ENCODE measurements at places on chromosomes 12 and 14. TPM values are rescaled to one million over a fixed set of nuclear protein-coding genes. Genes with fewer than 3 reads are reported as not detected.
A peak's percentile ranks its signal among the peaks of the same experiment; 100 is the strongest.

DNA sequence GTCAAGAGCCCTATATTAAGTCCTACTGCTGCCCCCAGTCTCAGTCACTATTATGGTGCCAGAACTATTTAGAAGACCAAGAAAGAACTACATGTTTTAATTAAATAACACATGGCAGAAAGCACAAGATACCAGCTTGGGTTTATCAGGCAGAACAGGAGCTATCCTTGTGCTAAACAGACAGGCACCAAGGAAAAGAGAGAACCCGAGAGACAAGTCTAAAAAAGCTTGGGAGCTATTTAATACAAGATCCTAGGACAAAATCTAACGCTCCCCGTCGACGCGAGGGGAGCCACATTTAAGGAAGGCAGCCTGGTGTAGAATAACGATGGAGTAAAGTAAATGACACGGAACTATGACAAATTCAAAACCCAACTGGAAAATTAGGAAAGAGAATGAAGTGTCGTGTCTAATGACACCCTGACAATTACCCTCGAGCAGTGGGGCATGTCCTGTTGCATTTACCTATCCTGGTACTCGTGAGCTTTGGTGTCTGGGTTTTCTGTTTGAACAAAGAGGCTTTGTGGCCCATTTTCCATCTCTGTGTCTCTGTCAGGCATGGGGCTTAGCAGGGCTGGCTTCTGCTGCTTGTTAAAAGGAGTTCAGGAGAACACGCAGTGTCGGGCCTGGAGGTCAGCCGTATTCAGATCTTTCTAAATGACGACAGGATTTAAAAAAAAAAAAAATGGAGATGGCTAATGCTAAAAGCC lies 140.6 kb downstream of the ETNK1 start:
- no peak for DNase-seq

GRCh38 chr12:48903982-48904411 lies 21.3 kb downstream of the FKBP11 start:
- DNase-seq = peak; percentile 93

DNA sequence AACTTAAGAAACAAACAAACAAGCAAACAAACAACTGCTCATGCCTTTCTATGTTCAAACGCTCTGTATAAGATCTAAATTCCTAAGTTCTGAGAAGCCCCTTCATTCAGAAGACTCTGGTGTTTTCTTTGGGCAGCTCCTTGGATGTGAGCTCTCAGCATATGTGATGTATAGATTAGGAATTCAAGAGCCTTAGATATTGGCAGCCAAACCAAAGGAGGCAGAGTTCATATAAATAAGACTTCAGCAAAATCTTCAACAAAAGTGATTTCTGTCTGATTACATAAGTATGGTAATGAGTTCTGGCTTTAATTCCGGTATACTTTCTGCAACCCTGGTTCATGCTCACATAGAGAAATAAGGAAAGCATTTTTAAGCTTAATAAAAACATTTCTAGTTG lies 145.6 kb downstream of the DYRK2 start:
- no peak for DNase-seq

Gene JAG2
- 17.3 TPM for total RNA-seq

Gene COX8C
- not detected for total RNA-seq

DNA sequence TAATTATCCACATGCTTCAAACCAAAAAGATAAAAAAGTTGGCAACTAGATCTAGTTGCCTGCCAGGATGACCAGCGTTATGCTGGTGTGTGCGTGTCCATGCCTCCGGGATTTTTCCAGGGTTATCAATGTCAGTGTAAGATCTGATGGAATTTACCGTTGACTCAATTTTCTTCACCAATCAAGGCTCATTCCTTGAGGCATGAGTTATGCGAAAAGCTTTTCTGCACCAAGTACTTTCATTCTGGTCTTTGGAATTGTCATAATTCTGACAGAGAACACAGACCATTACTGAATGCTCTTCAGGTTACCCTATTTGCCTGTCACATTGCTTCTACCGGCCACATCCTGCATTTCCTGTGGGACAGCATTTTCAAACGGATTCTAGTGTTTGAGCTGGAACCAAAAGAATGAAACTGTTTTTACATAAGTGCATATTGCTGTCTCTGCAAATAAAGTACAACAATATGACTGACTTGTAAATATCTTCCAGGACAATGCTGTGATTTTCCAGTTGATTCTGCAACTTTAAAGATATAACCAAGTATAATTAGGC lies 91.8 kb downstream of the DUSP16 start:
- no peak for DNase-seq

Gene PLEKHG7
- not detected for total RNA-seq

- no peak for DNase-seq
Observed at GRCh38 chr14:88437658-88438057, 52.2 kb downstream of the SPATA7 start.

DNA sequence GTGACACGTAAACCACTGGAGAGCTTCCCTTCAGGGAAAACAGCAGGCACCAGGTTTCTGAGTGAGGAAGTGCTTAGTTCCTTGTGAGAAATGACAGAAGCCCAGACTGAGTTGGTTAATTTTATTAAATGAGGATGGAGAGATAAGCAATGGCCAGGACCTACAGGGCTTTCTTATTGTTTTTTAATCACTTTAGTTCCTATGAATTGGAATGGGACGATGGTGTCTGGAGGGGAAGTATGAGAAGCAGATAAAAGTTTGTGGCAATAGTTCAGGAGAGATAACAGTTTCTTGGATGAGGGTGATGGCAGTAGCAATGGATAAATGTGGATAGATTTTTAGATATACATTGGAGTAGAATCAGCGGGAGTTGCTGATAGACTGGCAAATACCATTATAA lies 86.5 kb upstream of the PTPRR start:
- no peak for DNase-seq

GRCh38 chr12:761256-761655 lies 8.9 kb downstream of the WNK1 start:
- no peak for DNase-seq

Gene RNASE7
- total RNA-seq = not detected

DNA sequence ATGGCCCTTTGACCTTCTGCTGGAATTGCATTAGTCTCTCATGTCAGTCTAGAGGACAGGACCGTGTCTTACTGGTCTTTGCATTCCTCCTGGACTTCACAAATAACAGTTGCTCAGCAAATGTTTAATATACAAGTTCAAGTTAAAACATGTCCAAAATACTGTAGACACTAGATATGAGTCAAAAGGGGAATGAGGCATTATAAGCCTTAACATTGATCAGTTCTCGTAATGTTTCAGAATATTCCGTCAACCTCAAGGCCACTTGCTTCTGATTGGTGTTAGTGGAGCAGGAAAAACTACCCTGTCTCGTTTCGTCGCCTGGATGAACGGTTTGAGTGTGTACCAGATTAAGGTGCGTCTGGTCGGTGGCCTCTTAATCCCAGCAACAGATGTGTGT lies 59.9 kb downstream of the HSP90AA1 start:
- DNase-seq = no peak

GRCh38 chr14:65134651-65135579 lies 32.6 kb upstream of the MAX start:
- no peak for DNase-seq

Gene HOXC5
- 2.9 TPM for total RNA-seq

- DNase-seq = no peak
Observed at GRCh38 chr12:98048326-98048725, 467.1 kb upstream of the TMPO start.

GRCh38 chr14:60648934-60649874 lies at the start of gene SIX1:
SIX1 (minus strand) TSS chr14:60649477; CDS start chr14:60649189, 288 bp downstream.
- peak; percentile 89 for DNase-seq

Gene INHBC
- not detected for total RNA-seq

DNA sequence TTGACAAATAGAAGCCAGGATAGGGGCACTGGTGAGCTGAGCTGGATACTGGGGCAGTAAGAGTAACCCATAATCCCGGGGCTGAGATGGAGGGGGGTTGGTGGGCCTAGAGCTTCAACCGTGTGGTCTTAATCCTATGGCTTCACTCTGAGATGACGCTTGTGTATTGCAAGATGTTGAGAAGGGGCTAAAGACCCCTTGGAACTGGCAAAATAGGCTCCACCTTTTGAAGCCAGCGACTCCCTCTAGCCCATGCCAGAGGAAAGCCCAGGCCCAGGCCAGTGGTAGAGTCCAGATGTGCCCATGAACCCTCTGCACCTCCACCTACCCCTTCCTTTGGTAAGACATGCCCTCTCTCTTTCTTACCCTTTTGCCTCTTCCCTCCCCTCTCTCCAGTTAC lies 4.6 kb downstream of the HOXC12 start:
- DNase-seq = no peak

DNA sequence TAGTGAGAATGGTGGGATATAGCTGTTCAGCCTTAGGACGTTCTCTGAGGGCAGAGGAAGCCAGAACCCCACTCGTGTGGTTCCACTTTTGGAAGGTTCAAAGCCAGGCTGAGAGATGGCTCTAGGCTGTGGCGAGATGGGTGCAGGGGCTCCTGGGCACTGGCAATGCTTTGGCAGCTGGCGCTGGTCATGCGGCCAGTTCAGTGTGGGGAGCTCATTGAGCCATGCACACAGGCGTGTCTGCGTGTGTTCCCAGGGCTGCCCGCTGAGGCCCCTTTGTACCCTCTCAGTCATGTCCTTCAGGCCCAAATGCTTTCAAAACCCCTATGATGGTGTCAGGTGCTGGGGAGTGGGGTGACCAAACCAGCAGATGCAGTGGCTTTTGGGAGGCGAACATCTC lies 1.7 kb downstream of the TEX22 start:
- no peak for DNase-seq

DNA sequence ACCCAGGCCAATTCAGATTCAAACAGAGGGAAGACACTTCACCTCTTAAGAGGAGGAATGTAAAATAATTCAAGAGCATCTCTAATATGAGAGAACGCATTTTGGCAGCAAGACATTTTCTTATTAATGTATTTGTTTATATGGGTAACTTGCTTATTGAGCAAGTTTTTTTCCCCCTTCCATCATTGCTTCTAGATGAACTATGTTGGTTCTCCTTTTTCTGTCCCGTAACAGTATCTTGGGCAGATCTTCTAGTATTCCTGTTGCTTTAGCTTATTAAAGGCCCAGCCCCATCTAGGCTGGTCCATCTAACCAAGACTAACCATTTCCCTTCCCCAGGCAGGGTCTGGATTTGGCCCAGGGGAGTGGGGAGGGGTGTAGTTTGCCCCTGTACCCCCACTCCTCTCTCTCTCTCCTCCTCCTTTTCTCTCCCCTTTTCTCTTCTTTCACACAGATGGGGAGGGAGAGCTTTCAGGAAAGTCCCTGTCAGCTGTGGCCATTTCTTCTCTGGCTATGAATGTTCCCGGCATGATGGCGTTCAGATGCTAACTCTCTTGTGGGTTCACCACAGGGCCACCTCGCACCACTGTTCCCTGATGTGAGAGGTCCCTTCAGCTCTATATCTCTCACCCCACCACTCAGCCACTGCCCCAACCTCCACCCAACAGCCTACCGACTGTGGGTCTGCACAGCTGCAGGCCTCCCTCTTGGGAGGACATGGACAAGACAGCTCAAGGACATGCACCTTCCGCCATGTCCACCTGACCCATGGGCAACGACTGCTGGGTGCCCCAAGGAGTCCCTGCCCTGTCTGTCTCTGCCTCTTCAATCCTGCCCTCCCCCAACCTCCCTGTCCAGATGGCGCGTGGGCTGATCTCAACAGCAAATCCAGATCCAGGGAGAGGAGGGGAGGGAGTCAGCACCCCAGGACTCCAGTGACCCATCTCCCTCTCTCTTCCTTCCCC lies 15.8 kb upstream of the RPS6KL1 start:
- DNase-seq = peak; percentile 60

Gene LPAR5
- 3.3 TPM for total RNA-seq

GRCh38 chr14:89723930-89724627 lies 230.5 kb downstream of the EFCAB11 start:
- DNase-seq = no peak

DNA sequence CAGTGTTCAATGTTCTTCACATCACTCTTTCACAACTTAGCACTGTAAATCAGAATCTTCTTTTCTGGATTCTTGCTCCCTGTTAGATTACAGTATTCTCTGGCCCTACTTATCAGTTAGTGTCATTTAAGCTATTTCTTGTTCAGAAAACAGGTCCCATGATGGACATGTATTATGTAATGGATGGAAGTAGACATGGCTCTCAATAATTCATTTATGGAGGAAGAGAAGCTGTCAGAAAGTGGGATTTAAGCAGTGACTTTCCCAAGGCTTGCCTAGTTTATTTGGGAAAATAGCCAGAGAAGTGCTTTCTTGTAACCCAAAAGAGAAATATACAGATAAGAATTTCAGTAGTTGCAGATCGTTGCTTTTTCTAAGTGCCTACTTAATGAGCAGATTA lies 1.6 kb downstream of the ERC1 start:
- DNase-seq = no peak

Gene AKAP3
- 1.2 TPM for total RNA-seq

DNA sequence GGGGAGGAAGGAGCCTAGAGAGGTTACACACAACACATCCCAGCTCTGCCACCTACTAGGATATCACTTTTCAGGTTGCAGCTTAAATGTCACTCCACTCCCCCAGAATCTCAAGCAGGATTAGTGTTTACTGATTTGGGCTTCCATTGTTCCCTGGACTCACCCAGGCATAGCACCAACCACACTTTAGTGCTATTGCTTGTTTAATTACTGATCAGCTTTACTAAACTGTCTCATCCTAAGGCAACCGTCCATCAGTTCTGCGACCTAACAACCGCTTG lies 6.1 kb upstream of the KRT18 start:
- DNase-seq = no peak

GRCh38 chr14:89626233-89626806 lies 209.3 kb upstream of the FOXN3 start:
- no peak for DNase-seq

Data from posterior vena cava (tissue), 2 donors.